ENCODE measurements at places on chromosomes 7 and 10. TPM values are rescaled to one million over a fixed set of nuclear protein-coding genes. Genes with fewer than 3 reads are reported as not detected.

The KLF14 gene
- not detected for total RNA-seq

The AHR gene
- total RNA-seq = 105 TPM

The PSD gene
- 195 TPM for total RNA-seq

The LRRN3 gene
- 0.23 TPM for total RNA-seq

All from gastroesophageal sphincter (tissue), 4 donors.